ENCODE measurements at places on chromosomes 11 and 22.

GRCh38 chr11:23317816-23318215 lies 457.5 kb upstream of the CCDC179 start:
- no peak for DNase-seq

DNA sequence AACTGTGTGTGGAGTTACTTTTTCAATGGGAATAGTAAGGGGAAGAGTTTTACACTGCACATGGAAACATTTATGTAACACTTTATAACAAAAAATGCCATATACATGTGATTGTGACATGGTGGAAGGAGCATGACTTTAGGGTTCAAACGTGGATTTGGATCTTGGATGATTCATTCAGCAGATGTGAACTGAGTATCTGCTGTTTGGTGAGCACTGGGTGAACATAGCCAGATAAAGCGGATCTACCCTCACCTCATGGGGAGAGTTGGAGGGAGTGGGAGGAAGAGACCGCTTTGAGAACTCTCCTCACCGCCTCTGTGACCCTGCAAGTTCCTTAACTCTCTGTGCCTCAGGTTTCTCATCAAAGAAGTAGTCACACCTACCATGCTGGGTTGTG lies 3.1 kb downstream of the NAA40 start:
- no peak for DNase-seq

DNA sequence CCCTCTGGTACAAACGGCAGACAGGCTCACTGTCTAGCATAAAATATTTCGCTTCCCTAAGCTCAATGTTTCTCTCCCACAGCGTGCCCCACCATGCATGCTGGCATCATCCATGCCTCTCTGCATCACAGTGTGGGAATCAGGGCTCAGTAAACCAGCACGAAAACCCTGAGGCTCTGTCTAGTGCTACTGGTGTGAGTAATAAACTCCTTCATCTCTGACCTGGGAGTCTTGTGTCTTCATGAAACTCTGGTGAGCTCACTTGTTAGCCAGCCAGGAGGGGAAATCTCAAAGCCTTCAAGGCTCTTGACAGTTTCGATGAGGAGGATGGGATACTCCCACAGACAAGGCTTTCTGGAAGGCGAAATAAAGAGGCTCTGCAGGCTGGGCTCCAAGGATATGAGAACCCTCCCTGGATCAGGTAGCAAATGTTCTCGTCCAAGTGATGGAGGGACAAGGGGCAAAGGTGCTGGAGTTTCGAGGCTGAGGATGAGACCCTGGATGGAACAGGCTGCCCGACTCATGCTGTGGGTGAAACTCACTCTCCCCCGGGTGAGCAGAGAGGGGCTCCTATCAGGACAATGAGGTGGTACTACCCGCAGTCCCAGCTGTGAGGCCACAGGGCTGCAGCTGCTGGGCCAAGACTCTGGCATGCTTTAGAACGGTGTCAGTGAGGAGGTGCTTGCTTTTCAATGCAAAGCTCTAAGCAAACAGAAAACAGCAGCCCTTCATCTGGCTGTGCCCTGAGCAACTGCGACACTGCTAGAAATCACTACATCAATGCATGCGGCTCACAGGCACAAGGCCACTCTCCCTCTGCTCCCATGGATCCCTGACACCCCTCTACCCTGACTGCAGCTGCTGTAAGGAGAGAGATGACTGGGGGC lies 69.3 kb downstream of the SHANK2 start:
- DNase-seq, result no peak

GRCh38 chr11:134027671-134028070 lies 41.2 kb upstream of the JAM3 start:
- DNase-seq, result peak; percentile 41

DNA sequence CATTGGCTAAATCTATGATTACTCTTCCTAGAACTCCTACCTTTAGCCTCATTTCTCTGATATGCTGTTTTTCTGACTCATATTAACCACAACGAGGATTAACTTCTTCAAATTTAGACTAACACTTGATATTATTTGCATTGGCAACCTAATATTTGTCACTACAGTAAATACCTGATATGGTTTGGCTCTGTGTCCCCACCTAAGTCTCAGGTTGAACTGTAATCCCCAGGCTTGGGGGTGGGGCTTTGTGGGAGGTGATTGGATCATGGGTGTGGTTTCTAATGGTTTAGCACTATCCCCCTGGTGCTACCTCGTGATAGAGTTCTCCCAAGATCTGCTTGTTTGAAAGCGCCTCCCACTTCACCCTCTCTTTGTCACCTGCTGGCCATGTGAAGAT lies 17.1 kb upstream of the MED17 start:
- DNase-seq, result no peak

GRCh38 chr11:131246663-131247062 lies 123.8 kb upstream of the NTM start:
- DNase-seq, result no peak

- DNase-seq, result no peak
Observed at GRCh38 chr22:26213826-26214225, 44.6 kb downstream of the SEZ6L start.

- no peak for DNase-seq
Observed at GRCh38 chr11:108501396-108501795, 3.2 kb upstream of the POGLUT3 start.

DNA sequence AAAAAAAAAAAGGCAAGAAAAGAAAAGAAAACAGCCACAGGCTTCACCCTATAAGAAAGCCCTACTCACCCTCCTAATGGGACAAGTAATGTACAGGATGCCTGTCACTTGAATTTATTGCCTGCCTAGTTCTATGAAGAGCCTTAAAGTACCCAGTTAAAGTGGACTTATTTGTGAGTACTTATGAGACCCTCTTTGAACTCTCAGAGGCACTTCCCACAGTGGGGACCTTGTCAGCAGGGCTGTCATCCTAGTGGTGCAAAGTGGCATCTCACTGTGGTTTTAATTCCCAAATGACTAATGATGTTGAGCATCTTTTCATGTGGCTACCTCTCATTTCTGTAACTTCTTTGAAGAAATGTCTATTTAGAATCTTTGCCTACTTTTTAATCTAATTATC lies 41.8 kb upstream of the BARX2 start:
- DNase-seq, result no peak

- no peak for DNase-seq
Observed at GRCh38 chr22:19526702-19527111, 2.5 kb upstream of the CLDN5 start.

GRCh38 chr11:64450168-64450560 lies 91.2 kb downstream of the RPS6KA4 start:
- no peak for DNase-seq

GRCh38 chr11:107590460-107591377 lies at the start of gene ELMOD1:
TSS of gene ELMOD1 (plus strand) at chr11:107591147. CDS start at chr11:107618190, 27,043 bp downstream.
- no peak for DNase-seq

GRCh38 chr11:120078397-120078796 lies 59.5 kb downstream of the TRIM29 start:
- DNase-seq, result no peak

DNA sequence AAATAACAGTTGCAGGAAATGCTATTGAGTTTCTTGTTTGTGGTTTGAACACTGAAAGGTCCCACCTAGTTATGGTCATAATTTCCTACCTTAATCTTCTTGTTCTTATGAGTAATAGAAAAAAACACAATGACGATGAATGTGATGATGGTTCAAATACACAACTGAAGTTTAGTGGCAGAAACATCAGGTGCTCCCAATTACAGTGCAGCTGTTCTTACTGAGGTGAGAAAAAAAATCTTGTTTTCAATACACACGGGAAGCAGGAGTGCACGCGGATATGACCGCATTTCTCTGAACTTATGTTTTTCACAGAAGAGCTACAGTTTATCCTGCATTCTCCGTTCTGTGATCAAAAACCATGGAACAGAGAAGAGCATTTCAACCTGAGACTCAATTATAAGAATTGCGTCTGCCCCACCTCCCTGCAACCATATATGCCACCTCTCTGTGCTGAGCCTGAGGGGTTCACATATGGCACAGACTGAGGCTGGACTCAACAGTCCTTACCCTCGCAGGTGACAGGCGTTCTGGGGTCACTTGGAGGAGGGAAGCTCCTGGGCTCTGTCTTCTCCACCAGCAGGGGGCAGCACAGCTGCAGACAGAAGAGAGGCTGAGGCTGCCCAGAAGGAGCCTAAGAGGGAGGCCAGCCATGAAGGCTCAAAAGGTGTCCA lies 99.7 kb upstream of the IGLL5 start:
- peak; percentile 73 for DNase-seq

DNA sequence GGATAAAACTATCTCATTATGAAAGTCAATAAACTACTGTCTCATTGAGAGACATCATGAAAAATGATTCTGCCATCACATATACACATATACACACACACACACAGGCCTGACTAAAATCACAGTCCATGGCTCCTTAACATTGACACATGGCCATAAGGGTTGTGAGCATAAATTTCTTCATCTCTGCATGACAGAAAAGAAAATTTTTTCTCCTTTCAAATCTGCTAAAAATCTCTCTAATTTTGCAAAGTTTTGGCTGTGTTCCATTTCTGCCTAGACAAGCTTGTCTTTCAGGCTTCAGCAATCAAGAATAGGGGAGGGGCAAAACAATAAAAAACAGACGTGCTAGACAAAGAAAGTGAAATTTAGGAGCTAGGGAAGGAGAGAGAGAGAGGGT lies 324.5 kb downstream of the LRRC4C start:
- no peak for DNase-seq

DNA sequence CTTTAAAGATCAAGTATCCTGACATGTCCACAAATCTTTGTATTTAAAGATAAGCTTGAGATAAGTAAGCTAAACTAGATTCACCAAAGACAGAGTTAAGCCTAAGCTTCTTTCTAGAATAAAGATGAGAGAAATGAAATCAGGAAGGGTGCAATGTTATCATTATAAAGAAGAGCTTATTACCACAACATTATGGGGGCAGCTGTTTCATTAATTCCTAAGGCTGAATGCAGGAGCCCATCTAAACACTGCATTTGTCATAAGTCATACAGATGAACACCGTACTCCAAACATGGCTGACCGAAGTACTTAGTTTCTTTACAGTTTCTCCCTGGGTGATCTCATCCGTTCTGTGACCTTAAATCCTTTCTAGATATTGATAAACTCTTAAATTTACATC lies 16.3 kb downstream of the FDX1 start:
- no peak for DNase-seq
